BJ (cell line): ENCODE measurements at places on chromosomes 1 and 21. TPM values are rescaled to one million over a fixed set of nuclear protein-coding genes. Genes with fewer than 3 reads are reported as not detected.

- no peak for DNase-seq
Observed at GRCh38 chr1:157682710-157683437, 17.7 kb downstream of the FCRL3 start.

DNA sequence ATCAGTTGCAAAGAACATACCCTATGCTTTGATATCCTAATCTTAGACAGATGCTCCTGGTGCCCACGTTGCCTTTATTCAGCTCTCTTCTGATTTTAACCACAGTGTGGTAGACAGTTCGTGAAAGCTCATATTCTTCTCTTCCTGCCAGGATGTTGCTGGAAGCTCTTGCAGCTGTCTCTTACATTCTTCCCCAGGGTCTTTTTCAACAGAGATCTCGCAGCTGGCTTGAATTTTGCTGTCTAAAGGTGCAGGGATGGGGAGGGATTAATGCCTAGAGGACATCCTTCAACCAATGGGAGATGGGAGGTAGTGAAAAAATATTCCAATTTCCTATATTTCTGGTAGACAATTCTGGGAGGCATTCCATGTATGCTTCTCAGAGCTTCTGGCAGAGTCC, 150.0 kb upstream of the APP start:
- no peak for DNase-seq

DNA sequence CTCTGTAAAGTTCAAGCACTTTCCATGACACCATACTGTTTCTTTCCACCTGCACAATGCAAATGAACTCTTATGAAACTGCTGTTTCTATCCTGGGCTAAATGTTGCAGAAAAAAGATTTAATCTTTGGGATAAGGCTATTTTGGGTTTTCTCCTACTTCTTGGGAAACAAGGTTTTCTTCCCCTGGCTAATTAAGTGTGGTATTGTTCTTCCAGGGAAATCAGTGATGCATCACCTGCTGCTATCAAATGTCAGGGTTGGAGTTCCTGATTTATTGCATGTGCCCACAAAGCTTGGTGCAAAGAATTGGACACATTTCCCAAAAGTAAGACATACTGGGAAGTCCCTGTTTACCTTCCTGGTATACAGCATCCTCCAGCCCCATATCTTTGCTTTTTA, 6.0 kb upstream of the RGS4 start:
- no peak for DNase-seq

The KIF17 gene
- 1.6 and 3.7 TPM in 2 replicates for polyA plus RNA-seq

The OR10K2 gene
- not detected in 2 replicates for polyA plus RNA-seq
